ENCODE measurements at places on chromosomes 13 and 19. TPM values are rescaled to one million over a fixed set of nuclear protein-coding genes. Genes with fewer than 3 reads are reported as not detected.

DNA sequence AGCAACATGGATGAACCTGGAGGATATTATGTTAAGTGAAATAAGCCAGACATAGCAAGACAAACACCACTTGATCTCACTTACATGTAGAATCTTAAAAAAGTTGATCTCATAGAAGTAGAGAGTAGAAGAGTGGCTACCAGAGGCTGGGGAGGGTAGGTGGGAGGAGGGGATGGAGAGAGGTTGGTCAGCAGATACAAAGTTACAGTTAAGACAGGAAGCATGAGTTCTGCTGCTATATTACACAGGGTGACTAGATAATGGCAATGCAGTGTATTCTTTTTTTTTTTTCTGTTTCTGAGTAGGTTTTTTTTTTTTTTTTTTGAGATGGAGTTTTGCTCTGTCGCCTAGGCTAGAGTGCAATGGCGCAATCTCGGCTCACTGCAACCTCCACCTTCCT, 15.2 kb upstream of the THSD1 start:
- peaks cover 14% of the 10 kb centered on the region for H3K36me3 ChIP-seq
- no peak overlapping the region for H3K4me3 ChIP-seq
- no peak overlapping the region for H3K27ac ChIP-seq
- no peaks in the 10 kb centered on the region for H3K27me3 ChIP-seq

GRCh38 chr19:33621811-33622504, at the start of gene CHST8:
CHST8 (plus strand) TSS chr19:33621953; CDS start chr19:33689262, 67,309 bp downstream.
- H3K4me3 ChIP-seq = no peak within 1 kb of the TSS
- no peaks in the 10 kb centered on the region for H3K36me3 ChIP-seq
- no peak for DNase-seq

Gene IZUMO4
- 36.9 TPM for total RNA-seq

Gene RGL3
- total RNA-seq = not detected
